Stomach (tissue), 19 donors: ENCODE measurements at places on chromosomes 2 and 18.

DNA sequence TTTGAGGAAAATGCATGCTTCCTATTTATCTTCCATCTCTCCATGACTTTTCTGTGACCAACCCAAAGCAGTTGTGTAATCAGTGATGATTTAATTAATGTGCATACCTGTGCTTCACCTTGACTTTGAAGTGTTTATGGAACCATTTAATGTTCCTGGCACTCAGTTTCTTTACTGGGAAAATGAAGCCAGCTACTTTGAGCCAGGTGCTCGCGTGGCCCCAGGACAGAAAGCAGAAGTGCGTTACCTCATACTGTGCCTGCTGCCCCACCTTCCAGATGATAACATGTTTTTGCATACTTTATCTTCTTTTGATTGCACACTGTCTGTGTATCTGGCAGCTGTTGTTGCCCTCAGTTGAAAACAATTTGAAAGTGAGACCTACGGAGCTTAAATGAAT is 61.3 kb downstream of the PMAIP1 start:
- DNase-seq, result peak; percentile 14

- no peak for DNase-seq
Observed at GRCh38 chr2:190138032-190138431, 75.5 kb upstream of the MSTN start.

DNA sequence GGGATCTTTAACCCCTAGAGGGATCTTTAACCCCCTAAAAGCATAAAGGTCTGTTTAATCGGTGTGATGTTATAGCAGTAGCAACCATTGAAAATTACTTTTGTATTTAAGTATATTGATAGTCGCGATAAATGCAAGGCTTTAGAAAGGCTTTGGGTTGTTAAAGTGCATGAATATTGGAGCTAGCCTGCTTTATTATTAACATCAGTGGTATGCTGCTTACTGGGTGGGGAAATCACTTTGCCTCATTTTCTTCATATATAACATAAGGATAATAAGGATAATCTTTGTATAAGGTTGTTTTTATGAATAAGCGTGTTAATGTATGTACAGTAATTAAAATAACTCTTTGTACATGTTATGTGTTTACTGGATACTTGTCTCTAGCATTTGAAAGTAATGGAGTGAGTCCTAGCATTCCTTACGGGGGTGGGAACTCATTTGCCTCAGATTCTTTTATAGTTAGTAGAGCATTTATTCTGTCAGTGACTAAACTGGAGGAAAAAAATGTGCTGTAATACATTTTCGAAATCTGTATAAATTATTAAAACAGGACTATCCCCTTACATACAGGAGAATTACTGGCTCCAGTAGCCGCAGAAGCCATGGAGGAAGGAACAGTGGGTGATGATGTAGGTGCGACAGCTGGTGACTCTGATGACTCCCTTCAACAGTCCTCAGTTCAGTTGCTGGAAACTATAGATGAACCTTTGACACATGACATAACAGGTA is 122.2 kb downstream of the BIRC6 start:
- no peak for DNase-seq

DNA sequence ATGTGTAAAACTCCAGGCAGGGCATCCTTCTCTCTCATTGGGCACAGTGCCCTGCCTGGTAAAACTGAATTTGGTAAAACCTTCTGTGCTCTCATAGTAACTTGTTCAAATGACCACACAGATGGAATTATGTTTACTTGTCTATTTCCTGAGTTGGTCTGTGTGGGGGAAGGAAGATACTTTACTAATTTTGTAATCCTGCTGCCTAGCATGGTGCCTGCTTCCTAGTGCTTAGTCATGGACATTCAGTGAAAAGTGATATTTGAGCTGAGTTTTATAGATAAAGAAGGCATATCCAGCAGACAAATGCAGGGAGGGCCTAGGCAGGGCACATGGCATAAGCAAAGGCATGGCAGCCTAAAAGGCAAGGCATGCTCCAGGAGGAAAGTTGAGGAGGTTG is 199.4 kb downstream of the FSHR start:
- DNase-seq, result no peak

DNA sequence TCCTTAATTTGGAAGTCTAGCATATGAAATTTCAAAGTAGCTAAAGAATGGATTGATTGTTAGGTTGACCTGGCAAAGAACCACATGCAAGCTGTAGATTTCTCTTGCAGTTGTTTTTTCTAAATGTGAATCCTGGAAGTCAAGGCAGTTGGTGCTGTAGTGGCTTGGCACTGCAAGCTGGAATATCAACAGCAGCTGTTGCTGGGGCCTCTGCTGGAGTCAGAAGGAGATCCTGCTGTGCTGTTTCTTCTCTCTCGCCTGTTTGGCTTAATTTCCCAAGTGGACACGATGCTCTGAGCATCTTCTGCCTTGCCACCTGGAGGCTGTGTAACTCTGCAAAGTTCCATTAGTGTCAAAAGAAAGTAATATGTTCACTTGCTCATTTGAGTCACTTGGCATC is 12.6 kb downstream of the PIK3C3 start:
- DNase-seq, result no peak

DNA sequence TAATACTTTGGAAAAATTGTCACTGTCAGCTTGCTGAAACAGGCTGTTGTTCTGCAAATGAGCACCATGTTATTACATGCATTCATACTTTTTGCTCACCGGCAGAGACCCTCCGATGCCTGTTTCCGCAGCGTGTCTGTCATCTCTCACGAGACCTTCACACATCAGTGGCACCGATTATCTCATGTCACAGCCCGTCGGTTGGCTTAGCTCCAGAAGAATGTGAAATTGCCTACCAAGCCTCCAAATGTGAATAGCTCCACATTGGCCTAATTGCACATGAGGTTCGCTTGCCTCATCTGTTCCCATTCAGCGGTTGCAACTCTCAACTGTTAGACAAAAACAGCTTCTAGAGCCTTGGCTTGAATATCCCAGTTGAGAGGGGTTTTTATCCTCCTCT is 233.0 kb downstream of the ACTR3 start:
- no peak for DNase-seq
